Skin of body (tissue), 3 donors: ENCODE measurements at places on chromosomes 12 and 14. TPM values are rescaled to one million over a fixed set of nuclear protein-coding genes. Genes with fewer than 3 reads are reported as not detected.

The SRRM4 gene
- 0.10 TPM for total RNA-seq

The NEUROD4 gene
- total RNA-seq = not detected

The TAS2R20 gene
- 10.4 TPM for total RNA-seq

The ART4 gene
- 1.3 TPM for total RNA-seq

The CLEC7A gene
- total RNA-seq = 5.8 TPM

The GALNT16 gene
- 18.1 TPM for total RNA-seq
